ENCODE measurements at places on chromosomes 4 and X. TPM values are rescaled to one million over a fixed set of nuclear protein-coding genes. Genes with fewer than 3 reads are reported as not detected.

SMIM10L2A gene
- total RNA-seq, result 0.78 TPM

TMPRSS11F gene
- not detected for total RNA-seq

MAGEA1 gene
- not detected for total RNA-seq

RTL5 gene
- total RNA-seq, result 0.08 TPM

ATOH1 gene
- total RNA-seq, result not detected

SLC9A7 gene
- total RNA-seq, result 4.4 TPM

HMX1 gene
- not detected for total RNA-seq

RS1 gene
- not detected for total RNA-seq

FIP1L1 gene
- total RNA-seq, result 57.1 TPM

HSFX1 gene
- total RNA-seq, result 2.8 TPM

BEX3 gene
- total RNA-seq, result 75.5 TPM

RAB41 gene
- not detected for total RNA-seq

POLN gene
- 2.9 TPM for total RNA-seq

UGT2B7 gene
- total RNA-seq, result not detected

DNA sequence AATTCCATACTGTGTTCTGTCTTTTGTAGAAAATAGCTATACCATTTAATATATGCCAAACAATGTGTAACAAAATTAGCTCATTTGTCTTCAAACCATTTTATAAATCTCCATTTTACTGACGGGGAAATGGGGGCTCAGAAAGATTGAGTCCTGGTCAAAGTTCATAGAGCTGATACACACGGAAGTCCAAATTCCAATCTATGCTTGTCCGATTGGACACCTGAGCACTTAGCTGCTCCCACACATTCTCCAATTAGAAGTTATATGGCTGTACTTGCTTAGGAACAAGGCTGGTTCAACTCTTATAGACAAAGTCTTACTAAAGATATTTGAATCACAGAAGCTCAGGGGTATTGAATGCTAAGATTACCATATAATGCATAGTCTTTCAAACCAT is 185.2 kb downstream of the ANKRD50 start:
- H3K27ac ChIP-seq, result no peak overlapping the region
- no peaks in the 10 kb centered on the region for H3K27me3 ChIP-seq
- no peaks in the 10 kb centered on the region for H3K4me1 ChIP-seq

DNA sequence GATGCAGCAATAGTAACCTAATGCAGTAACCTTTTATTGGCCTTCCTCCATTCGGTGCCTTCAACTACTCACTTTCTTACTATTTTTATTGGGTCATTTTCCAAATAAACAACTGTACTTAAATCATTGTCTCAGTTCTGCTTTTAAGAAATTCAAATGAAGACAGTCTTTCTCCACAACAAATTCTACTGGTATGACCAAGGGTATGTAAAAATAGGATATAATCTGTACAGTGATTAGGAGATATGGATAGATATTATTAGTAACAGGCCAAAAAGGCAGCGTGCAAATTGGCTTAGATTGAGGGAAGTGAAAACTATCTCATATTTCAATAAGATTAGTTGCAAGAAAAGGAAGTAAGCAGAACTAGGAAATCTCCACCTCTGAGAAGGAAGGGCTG is 177.4 kb upstream of the PPP1R2C start:
- no peaks in the 10 kb centered on the region for H3K4me1 ChIP-seq
- H3K27me3 ChIP-seq, result no peaks in the 10 kb centered on the region
- H3K27ac ChIP-seq, result no peak overlapping the region
- no peaks in the 10 kb centered on the region for H3K36me3 ChIP-seq
- DNase-seq, result no peak
- no peak overlapping the region for H3K4me3 ChIP-seq

- H3K4me1 ChIP-seq, result no peaks in the 10 kb centered on the region
- no peak overlapping the region for H3K27ac ChIP-seq
- DNase-seq, result no peak
- no peaks in the 10 kb centered on the region for H3K36me3 ChIP-seq
- H3K4me3 ChIP-seq, result no peak overlapping the region
- H3K27me3 ChIP-seq, result no peaks in the 10 kb centered on the region
These were observed 824.7 kb upstream of the TENM3 start for GRCh38 chr4:181418496-181418895.

GRCh38 chrX:100673397-100673953 is 29.5 kb downstream of the SRPX2 start:
- no peaks in the 10 kb centered on the region for H3K4me1 ChIP-seq
- no peak overlapping the region for H3K4me3 ChIP-seq
- DNase-seq, result no peak
- no peaks in the 10 kb centered on the region for H3K27me3 ChIP-seq

GRCh38 chr4:136670265-136670664 is 862.0 kb downstream of the PCDH18 start:
- no peaks in the 10 kb centered on the region for H3K27me3 ChIP-seq
- no peak overlapping the region for H3K4me3 ChIP-seq
- no peak for DNase-seq
- no peaks in the 10 kb centered on the region for H3K4me1 ChIP-seq
- H3K27ac ChIP-seq, result no peak overlapping the region
- H3K36me3 ChIP-seq, result no peaks in the 10 kb centered on the region

- peak overlapping the region; percentile 80 for H3K27ac ChIP-seq
- H3K27me3 ChIP-seq, result no peaks in the 10 kb centered on the region
- H3K4me3 ChIP-seq, result peak overlapping the region; percentile 61
- peaks cover 37% of the 10 kb centered on the region for H3K4me1 ChIP-seq
- no peaks in the 10 kb centered on the region for H3K36me3 ChIP-seq
These were observed 754 bp downstream of the MTMR1 start for GRCh38 chrX:150693725-150694574.

DNA sequence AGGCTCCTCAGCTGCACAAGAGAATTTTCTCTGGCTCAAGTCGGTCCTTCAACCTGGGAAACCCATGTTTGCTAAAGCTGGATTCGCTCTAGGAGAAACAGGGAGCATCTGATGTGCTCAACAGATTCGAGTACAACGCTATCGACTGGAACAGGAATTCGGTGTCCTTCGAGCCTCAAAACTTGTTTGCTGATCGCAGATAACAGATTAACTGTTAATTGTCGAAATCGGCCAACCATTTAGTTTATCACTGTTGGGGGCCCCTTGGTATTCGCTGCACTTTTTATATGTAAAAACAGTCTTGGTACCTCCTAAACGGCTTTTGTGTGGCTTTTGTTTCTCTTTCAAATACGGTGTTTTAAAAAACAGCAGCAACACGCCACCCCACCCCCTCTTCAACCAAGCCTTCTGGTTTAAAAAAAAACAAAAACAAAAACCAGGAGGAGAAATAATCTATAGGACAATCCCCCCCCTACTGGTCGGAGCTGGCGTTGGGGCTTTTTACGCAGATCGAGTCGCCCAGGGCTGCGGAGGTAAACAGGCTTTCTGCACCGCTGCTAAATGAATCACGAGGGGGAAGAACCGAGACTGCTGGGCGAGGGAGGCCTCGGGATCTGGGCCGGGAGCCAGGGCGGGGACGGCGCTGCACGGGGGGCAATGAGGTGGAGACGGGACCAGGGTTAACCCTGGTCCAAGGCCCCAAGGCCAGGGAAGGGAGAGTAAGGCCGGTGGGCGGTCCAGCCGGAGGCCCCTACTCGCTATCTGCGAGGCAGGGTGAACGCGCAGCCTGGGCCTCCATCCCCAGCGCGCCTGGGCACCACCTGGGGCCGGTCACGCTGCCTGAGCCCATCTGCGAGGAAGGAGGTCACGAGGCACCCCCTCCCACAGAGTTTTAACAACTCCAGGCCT is 71.7 kb upstream of the BCOR start:
- H3K27ac ChIP-seq, result peak overlapping the region; percentile 98
- no peaks in the 10 kb centered on the region for H3K36me3 ChIP-seq
- H3K4me1 ChIP-seq, result peaks cover 31% of the 10 kb centered on the region
- peak overlapping the region; percentile 51 for H3K4me3 ChIP-seq
- peak; percentile 80 for DNase-seq

GRCh38 chrX:133321451-133321850 is 93.8 kb downstream of the GPC4 start:
- no peaks in the 10 kb centered on the region for H3K4me1 ChIP-seq
- no peak overlapping the region for H3K4me3 ChIP-seq
- no peak overlapping the region for H3K27ac ChIP-seq
- no peaks in the 10 kb centered on the region for H3K27me3 ChIP-seq
- DNase-seq, result no peak
- no peaks in the 10 kb centered on the region for H3K36me3 ChIP-seq

All from naive thymus-derived CD4-positive, alpha-beta T cell (primary cell).